ENCODE measurements at places on chromosomes 7 and 10.

GRCh38 chr10:127537924-127538323 is 11.2 kb upstream of the NPS start:
- DNase-seq: no peak

- no peak for DNase-seq
Measured at GRCh38 chr10:895324-895723, 36.2 kb downstream of the LARP4B start.

DNA sequence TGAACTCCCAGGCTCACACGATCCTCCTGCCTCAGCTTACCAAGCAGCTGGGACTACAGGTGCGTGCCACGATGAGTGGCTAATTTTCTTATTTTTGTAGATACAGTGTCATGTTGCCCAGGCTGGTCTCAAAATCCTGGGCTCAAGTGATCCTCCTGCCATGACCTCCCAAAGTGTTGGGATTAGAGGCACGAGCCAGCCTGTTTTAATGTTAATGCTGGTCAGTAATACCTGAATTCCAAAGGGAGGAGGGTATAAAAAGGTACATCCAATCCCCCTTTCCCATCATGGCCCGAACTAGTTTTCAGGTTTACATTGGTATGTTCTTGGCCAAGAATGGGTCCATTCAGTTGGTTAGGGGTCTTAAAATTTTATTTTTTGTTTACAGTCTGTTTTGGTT is 329.1 kb downstream of the PARD3 start:
- DNase-seq: no peak

GRCh38 chr7:112112822-112113255 is 93.4 kb downstream of the DOCK4 start:
- DNase-seq: no peak

GRCh38 chr10:125016611-125017202 is 74.8 kb downstream of the ZRANB1 start:
- DNase-seq: no peak

GRCh38 chr7:50940621-50941020 is 157.9 kb upstream of the GRB10 start:
- DNase-seq: no peak

DNA sequence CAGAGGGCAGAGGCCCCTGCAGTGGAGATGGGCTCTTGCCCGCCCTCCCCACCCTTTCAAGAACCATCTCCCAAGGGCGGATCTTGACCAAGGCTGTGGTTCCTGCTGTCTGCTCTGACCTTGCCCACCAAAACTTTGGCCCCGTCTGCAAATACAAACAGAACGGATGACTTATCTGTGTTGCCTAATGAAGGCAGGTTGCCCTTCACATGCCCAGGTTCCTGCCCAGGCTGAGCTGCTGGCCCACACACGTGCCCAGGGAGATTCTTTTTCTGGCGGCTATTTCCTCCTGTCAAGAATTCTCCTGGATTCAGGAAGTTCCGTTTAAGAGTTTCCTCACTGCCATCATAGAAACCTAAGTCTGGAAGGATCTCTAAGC is 78.3 kb downstream of the PROSER2 start:
- no peak for DNase-seq

DNA sequence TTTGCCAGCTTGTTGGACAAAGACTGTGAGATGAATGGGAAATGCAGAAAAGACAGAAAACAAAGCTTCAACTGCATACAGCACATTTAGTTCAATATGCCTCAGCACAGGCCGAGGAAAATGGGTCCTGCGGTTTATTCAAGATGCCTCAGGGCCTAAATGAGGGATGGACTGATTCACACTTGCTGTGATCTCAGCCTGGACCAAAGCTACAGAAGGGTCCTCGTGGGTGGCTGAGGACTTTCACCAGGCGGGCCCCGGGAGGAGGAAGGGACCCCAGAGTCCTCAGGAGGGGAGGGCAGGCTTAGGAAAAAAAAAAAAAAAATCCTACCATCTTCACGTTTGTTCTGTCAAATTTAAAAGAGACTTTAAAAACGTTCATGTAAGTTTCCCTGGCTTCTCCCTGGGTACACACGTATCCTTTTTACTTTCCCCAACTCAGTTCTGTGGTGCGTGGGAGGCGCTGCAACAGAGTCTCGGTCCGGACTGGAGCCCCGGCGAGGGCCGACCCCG is 624 bp upstream of the ZNF783 start:
- DNase-seq: no peak

DNA sequence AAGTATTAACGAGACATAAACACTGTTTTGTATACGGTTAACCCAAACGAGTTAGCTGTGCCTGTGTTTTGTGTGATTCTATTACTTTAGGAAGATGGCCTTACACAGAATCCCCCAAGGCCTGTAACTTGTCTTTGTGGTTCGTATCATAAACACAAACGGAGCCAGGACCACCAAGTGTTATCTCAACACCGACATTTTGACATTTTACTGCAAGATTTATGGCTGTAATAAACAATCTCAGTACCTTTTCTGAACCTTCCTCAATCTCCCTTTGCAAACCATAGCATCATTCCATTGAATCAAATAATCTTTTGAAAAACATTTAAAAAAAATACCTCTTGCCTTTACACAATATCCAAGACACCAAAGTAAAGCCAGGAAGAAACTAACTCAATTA is 2.4 kb upstream of the HOXA4 start:
- DNase-seq: no peak

DNA sequence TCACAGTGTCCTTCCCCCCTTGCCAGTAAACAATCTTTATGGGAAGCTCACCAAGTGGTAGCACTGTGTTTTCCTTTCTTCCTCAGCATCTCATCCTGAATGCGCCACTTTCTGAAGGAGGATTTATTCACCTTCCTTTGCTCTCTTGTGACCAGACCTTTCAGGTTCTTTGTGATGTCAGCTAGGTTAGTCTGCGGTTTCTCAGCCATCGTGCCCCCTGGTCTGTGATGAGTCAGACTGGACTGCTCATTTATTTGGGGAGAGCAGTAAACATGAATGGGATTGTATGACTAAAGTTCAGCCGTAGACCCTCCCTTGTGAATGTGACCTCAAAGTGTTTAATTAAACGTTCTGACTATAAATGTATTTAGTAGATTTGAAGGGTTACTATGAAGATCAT is 235.1 kb upstream of the CELF2 start:
- no peak for DNase-seq

- no peak for DNase-seq
Measured at GRCh38 chr7:95577137-95577536, 19.2 kb downstream of the PDK4 start.

DNA sequence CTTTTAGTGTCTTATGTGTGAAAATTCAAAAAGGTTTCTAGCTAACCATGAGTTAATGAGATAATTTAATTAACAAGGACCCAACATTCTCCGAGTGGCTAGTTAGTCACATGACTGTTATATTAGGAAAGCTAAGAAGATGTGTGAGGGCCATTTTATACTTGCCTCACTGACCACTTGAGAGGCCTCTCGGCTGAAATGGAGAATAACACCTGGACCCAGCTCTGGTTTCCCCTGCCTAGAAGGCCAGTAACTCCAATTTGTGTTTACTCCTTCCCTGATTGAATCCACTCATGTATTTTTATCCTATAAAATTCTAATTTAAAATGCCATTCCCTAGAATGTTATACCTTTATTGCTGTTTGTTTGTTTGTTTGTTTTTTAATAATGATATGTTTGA is 1091.2 kb downstream of the KCNMA1 start:
- DNase-seq: no peak

GRCh38 chr7:20896996-20897395 is 110.3 kb upstream of the SP8 start:
- DNase-seq: no peak

GRCh38 chr10:7045891-7046599 is 364.8 kb downstream of the SFMBT2 start:
- peak; percentile 77 for DNase-seq

Measured in activated CD8-positive, alpha-beta memory T cell treated with anti-CD3 and anti-CD28 coated beads, Interleukin-2, amount 10 ng/mL, durations not matched to agents 7 days and 5 days (primary cell).